ENCODE measurements at places on chromosomes 5 and 9.

DNA sequence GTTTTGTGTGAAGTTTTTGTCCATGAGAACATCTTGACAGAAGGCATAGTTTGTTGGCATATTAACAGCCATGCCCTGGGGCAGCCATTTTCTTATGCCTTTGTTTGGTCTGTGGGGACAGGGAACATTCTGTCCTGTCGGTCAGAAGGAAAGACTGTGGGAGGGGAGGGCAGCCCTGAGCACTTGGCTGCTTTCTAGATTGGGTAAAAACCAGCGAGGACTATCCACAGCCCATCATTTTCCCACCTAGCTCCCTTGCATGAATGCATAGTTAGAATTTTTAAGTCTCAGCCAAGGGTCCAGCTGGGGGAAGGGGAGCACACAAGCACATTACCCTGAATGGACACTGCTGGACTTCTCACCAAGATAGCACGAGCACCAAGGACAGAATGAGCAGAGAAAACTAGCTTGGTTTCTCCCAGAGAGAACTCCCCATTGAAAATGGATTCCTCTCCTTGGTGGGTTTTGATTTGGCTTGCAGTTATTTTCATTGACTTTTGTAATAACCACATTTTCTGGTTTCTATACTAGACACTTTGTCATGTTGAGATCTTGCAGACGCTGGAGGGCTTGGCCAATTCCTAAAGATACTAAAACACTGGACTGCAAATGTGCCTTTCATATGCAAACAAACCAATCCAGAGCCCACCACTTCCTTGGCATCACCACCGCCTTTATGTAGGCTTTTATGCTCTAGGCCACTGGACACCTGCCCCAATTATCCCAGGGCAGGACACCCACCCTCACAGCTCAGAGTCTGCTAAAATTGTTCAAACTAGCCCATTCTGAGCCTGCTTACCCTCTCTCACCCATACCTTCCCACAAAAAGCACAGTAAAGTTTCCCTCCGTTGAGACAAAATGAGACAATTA, 129.9 kb downstream of the BOD1 start:
- no peak for DNase-seq

GRCh38 chr5:10262995-10263394, 12.9 kb downstream of the CCT5 start:
- DNase-seq, result no peak

DNA sequence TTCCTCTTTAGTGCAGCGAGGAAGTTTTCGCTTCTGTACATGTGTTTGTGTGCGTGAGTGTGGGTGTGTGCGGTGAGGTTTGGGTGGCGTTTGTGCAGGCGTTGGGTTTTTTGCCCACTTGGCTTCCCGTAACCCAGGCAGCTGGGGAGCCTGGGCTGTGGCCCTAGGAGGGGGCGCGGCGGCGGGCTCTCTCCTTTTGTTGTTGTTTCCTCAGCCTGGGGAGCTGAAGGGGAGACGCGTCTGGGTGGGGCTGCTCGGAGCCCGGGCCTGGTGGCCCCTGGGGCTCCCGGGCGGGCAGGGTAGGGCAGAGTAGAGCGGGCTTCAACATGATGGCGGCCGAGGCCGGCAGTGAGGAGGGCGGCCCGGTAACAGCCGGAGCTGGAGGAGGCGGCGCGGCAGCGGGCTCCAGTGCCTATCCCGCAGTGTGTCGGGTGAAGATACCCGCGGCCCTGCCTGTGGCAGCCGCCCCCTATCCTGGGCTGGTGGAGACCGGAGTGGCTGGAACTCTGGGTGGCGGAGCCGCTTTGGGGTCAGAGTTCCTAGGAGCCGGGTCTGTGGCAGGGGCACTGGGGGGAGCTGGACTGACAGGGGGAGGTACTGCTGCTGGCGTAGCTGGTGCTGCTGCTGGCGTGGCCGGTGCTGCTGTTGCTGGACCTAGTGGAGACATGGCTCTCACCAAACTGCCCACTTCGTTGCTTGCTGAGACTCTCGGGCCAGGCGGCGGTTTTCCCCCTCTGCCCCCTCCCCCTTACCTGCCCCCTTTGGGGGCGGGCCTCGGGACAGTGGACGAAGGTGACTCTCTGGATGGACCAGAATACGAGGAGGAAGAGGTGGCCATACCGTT, 665 bp downstream of the RASA1 start:
- peak; percentile 43 for DNase-seq

GRCh38 chr9:124285903-124286291, 28.1 kb downstream of the NEK6 start:
- DNase-seq, result no peak

DNA sequence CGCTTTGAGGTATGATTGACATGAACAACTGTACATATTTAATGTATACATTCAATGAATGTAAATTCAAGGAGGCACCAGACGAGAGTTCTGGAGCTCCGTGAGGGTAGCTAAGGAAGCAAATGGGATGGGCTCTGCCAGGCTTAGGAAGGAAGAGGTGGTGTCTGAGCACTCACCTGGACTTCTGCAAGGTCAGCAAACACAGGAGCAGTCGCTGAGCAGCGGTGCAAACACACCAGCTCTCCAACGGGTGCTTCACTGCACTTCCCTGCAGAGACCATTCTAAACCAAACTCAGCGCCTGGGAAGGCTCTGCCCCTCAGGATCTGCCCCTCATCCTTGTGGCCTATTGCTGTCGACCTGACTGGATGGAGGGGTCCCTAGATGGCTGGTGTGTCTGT, 101.5 kb downstream of the COL23A1 start:
- no peak for DNase-seq

DNA sequence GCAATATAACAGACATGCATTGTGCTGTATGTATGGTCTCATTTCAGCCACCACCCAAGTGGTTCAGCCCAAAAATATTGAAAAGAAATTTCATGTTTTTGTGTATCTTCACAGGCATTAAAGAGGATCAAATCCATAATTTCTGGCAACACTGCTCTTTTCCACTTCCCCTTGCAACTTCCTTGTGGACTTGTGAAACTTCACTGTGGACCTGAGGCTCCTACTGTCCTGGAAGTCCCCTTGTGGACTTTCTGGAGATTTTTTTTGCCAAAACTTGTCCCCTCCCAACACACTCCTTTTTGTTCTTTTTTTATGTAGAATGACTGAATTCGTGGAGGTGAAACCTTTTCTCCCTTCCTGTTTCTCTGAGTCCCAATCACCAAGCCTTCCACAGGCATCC, 14.3 kb downstream of the OTULINL start:
- DNase-seq, result no peak

DNA sequence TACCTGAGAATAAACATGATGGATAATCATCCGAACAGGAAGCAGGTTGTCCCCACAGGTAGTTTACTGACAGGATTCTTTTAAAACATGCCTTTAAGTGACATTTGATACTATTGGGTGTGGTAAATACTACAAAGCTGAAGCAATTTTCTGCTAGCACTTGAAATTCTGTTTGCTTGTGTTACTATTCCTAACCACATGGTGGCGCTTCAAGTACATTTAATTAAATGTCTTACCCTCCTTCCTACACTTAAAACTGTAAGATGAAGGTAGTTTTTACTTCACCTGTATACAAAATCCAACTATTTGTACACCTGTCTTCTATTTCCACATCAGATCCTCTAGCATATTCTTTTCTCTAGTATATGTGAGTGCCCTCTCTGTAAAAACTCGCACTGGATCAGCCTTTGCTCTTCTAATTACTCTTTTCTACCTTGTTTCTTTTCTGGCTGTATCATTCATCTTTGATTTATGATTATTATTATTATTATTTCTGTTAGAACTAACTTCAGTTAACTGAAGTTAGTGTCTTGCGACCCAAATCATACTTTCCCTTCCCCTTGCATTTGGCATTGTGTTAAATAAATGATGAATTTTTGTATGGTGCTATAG, 18.4 kb downstream of the SLC25A46 start:
- peak; percentile 67 for DNase-seq

DNA sequence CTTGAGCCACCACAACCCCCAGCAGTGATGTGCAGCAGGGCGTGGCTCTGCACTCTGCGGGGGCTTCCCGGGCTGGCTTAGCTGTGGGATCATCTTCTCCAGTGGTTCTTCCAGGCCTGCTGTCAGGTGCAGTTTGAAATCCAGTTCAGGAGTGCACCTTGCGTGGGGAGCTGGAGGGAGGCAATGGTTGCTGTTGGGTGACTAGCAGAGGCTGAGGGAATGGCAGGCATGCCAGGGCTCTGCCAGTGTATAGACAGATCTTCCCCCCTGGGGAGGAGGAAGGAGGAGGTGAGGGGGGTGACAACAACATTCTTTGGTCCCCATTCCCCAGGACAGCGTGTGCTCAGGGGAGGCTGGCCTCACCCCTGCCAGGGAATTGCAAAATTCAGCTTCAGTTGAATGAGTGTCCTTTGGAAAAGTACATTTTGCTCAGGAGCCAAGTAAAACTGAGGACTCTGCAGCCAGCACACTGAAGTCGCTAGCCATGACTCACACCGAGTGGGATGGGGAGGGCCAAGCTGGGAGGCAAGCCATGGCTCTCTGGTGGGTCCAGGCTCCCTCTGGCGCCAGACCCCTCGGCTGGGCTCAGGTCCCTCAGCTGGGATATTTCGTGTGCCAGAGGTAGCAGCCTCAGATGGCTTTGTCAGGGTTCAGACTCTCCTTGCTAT, 35.0 kb downstream of the ERGIC1 start:
- peak; percentile 33 for DNase-seq

- no peak for DNase-seq
These were observed 265.2 kb downstream of the GADD45G start for GRCh38 chr9:89869793-89870580.

DNA sequence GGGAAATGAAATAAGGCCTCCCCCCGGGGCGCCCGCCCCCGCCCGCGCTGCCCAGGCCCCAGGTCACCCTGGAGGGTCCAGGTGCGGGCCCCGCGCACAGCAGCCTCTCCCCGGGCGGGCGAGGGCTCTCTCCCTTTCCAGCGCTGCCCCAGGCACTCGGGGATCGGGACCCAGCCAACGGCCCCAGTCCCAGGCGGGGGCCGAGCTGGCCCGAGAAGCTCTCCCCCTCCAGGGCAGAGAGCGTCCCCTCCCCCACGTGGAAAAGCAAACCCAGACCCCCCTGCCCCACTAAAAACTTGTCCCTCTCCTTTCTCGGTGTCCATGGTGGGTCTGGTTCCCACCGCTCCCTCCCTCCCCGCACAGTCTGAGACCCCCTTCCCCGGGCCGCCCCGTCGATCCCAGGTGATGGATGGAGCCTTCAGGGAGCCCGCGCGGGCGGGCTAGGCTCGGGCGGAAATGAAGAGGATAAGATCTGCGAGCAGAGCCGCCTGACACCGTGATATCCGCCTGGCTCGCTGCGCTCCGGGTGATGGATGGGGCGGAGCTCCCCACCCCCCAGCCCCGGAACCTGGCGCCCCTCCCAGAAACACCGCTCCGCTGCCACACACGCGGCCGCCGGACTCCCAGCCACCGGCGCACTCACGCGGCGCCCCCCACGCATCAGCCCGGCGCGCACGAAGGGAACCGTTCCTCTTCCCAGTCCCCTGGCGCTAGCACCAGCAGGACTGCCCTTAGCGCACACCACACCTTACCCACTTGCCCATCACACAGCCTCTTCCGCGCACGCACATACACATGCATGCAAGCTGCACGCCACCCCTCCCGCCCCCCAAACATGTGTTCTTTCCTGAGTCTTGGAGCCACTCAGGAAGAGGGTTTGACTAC, 81.7 kb upstream of the ZBTB43 start:
- peak; percentile 20 for DNase-seq

- no peak for DNase-seq
These were observed 107.3 kb upstream of the PTGER4 start for GRCh38 chr5:40572391-40572790.

DNA sequence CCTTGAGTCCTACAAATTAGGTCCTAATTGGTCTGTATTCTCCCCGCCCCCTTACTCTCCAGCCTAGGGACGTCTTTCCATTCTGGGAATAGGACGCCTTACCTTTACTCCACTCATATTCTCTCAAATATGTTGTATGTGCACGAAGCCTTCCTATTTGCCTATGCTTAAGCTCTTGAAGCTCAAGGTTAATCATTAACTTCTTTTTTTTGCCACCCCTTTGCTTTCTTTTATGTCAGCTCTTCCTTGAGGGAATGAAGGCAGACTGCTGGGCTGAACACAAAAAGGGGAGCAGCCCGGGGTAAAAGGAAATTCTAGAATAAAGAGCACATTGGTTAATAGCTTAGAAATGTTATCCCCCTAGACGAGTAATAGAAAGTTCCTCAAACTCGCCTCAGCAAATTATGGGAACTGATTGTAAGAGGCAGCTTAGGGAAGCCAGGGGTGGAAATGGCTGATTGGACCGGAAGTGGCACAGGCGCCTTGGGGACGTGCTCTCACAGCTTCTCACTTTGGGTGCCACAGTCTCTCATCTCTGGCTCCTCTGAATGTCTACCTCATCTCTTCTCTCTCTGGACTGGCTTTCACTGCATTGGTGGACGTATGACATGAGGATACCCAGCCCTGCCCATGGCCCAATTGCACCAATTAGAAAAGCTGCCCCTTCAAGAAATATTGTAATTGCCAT, 122.3 kb upstream of the IL12B start:
- no peak for DNase-seq
